NCI-H1417 (cell line): ENCODE measurements at places on chromosomes 7 and 10.
A peak's percentile ranks its signal among the peaks of the same experiment; 100 is the strongest.

DNA sequence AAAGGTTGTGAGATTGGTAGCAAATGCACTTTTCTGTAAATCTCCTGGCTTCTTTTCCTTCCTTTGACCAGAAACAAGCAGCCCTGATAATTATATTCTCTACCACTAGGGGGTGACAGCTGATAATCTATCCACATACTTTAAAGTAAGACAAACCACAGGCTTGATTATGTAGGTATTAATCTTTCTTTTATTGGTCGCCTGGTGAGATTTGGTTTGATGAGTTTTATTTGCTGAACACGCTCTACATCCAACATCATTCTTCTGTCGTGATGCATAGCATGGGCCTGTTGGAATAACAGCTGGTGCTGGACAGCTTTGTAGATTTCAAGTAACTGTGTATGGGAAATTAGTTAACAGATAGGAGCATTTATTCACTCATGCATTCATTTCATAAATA is 63.5 kb downstream of the ZNF365 start:
- peak; percentile 32 for DNase-seq

- DNase-seq = no peak
These were observed 1.1 kb upstream of the GALNTL5 start for GRCh38 chr7:151954866-151955820.

GRCh38 chr10:47090903-47091302 is 179.7 kb downstream of the PTPN20 start:
- no peak for DNase-seq

- no peak for DNase-seq
These were observed 117.0 kb downstream of the MKX start for GRCh38 chr10:27628621-27629020.

DNA sequence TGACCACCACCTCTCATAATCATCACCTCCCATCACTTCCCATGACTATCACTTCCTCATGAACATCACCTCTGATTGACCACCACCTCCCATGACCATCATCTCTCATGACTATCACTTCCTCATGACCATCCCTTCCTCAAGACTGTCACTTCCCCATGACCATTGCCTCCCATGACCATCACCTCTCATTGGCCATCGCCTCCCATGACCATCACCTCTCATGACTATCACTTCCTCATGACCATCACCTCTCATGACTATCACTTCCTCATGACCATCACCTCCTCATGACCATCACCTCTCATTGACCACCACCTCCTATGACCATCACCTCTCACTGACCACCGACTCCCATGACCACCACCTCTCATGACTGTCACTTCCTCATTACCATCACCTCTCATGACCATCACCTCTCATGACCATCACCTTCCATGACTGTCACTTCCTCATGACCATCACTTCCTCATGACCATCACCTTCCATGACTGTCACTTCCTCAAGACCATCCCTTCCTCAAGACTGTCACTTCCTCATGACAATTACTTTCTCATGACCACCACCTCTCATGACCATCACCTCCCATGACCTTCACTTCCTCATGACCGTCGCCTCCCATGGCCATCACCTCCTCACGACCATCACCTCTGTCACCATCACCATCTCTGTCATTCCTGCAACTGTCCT is 51.6 kb downstream of the PDGFA start:
- no peak for DNase-seq

- DNase-seq = no peak
These were observed 10.1 kb downstream of the FZD9 start for GRCh38 chr7:73443548-73444255.

GRCh38 chr10:3693022-3693697 is 91.8 kb downstream of the KLF6 start:
- DNase-seq = no peak

- no peak for DNase-seq
These were observed 150.1 kb upstream of the GPR22 start for GRCh38 chr7:107319724-107320228.
